ENCODE measurements at places on chromosomes 2 and 18.

- no peak for DNase-seq
Measured at GRCh38 chr2:234269769-234270204, 219.3 kb downstream of the SPP2 start.

DNA sequence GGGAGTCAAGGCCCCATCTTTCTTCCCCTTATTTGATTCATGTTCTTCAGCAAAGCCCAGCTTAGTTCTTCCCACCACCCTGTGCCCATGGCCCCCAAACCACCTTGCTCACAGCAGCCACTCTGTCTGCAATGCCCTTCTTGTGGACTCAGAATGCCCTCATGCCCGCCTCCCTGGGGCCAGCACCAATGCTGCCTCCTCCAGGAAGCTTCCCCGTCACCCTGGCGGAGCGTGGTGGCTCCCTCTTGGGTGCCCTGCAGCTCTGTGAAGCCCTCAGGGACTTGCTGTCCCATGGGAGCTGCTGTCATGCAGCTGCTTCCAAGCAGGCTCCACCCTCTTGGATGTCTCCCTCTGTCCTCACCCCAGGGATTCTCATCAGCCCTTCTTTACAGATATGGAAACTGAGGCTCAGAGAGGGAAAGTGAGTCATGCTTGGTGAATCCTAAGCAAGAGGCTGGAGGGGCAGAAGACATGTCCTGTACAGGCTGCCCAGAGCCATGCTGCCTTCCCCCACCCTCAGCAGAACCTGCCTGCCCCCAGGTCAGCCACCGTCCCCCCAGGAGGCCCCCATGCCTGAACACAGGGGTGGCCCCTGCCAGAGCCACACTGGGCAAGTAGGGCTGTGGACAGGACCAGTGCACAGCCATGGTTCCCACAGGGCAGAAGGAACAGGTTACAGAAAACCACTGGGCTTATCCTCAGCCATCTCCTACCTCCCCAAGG is 11.8 kb upstream of the DUSP2 start:
- DNase-seq: no peak

DNA sequence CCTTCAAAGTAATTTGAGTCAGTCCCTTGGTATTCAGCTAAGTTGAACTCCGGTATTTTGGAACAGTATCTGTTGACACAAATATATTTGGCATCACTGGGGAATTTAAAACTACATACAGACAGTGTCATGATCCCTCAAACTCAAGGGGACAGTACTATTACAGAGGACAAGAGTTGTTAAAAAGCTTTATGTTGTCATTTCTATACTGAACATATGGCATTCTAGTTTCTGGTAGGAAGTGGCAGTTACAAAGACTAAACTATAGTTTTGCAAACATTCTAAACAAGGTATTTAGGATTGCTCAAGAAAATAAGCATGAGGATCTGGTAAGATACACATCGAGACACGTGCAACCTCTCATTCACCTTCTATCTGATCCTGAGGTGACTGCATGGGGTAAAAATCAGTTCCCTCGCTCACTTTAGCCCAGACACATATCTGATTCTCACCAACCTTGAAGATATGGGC is 16.6 kb upstream of the CCNYL1 start:
- no peak for DNase-seq

GRCh38 chr2:226030788-226031646 is 631.5 kb downstream of the NYAP2 start:
- no peak for DNase-seq

DNA sequence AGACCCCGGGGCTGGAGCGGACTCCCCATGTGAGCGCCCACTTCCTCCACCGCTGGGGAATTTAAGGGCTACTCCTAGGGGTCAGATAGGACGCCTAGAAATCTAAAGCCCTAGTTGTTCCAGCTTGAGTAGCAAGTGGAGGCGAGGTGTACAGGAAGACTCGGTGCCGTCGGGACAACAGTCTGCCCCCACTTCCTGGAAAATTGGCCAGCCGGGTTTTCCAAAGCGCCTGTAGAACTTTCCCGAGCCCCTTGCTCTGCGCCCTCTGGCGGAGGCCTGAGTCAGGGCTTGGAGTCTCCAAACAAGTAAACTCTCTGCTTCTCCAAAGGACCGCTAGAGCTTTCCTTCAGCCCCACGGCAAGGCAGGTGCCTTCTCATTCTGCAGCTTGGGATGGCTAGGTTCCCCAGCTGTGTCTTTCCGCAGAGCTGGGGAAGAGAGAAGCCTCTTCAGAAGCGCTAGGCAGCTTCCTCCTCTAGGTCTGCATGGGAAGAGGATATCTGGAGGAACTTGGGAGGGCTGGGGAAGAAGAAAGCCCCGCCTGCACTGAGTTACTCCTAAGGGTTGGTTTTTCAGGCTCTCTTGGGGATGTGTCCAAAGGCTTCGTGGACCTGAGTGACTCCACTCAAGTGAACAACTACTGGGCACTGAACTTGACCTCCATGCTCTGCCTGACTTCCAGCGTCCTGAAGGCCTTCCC is 681 bp downstream of the SPR start:
- DNase-seq: no peak

GRCh38 chr18:3213300-3214059 is 6.3 kb downstream of the MYOM1 start:
- DNase-seq: no peak

DNA sequence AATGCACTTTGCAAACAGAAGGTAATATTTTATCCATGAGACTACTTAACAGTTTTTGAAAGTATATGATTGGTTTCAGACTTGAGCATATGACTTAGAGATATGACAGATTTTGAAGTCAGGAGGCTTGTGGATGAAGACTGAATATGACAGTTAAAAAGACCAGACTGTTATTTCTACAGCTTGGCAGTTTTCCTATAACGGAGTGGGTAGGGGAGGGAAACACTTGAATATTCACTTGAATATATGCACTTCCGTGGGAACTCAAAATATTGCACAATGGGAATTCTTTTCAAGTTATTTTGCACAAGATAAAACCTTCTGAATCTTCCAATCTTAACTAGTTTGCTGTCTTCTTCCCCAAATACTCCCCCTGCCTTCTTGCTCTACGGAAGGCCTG is 64.6 kb upstream of the ACKR3 start:
- DNase-seq: no peak

Measured in stimulated activated CD8-positive, alpha-beta memory T cell treated with anti-CD3 and anti-CD28 coated beads, Interleukin-15, amount 100 ng/mL, for 24 hours (primary cell).